Iris pigment epithelial cell (primary cell): ENCODE measurements at places on chromosomes 3 and 15.

GRCh38 chr3:64398006-64398405 is 172.7 kb upstream of the PRICKLE2 start:
- no peak for DNase-seq

- no peak for DNase-seq
Measured at GRCh38 chr15:35928847-35929246, 382.9 kb upstream of the DPH6 start.

DNA sequence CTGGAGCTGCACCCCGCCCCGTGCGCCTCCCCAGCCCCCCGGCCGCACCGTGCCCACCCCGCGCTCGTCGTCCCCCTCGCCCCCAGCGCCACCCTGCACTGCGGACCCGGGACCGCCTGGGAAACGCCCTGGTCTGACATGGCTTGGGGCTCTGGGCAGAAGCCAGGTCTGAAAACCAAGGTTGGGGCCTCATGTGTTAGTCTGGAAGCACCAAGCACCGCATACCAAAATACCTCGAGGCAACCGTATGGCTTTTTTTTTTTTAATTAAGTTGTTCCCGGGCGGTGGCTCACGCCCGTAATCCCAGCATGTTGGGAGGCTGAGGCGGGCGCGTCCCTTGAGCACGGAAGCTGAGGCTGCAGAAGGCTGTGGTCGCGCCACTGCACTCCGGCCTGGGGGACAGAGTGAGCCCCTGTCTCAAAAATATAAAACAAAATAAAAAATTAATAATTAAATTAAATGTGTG is 91.5 kb upstream of the CHD2 start:
- peak; percentile 79 for DNase-seq

- no peak for DNase-seq
Measured at GRCh38 chr15:39721893-39722292, 60.7 kb downstream of the FSIP1 start.

- peak; percentile 6 for DNase-seq
Measured at GRCh38 chr3:193301433-193301832, 60.4 kb downstream of the PLAAT1 start.

- no peak for DNase-seq
Measured at GRCh38 chr3:100706365-100706764, 2.9 kb upstream of the TFG start.

DNA sequence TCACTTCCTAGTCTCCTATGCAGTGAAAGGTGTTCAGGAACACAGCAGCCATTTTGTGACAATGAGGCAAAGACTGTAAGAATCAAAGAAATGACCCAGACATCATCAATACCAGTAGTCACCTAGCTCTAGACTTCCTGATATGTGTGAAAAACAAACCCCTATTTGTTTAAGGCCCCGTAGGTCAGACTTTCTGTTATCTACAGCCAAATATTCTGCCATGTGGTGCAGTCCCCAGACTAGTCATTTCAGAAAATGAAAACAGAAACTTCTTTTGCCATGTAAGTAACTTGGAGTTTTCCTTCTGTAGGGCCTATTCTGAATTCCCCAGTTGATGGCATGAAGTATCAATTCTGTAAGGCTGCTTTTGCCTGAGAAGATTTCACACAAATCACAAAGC is 181.7 kb upstream of the SNTN start:
- DNase-seq: no peak

GRCh38 chr3:46656778-46657556 is 36.5 kb downstream of the ALS2CL start:
- no peak for DNase-seq

DNA sequence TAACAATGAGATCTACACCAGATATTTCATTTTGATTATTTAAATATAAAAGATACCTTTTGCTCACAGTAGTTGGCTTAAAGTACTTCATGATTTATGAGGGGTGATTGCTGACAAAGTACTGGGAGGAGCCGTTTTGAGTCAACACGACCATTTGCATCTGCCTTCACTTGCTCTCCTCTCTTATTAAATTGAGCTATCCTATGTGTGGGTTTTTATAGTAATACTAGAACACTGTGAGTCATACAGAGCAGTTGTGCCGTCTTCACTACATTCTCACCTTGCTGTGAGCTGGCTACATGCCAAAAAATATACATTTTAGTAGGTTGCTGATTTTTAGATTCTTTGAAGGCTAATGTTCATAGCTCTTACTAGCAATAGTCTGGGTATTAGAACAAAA is 161.2 kb downstream of the ALCAM start:
- peak; percentile 58 for DNase-seq

- no peak for DNase-seq
Measured at GRCh38 chr15:67208396-67208795, 46.1 kb downstream of the AAGAB start.

- DNase-seq: no peak
Measured at GRCh38 chr3:9581742-9582141, 28.1 kb upstream of the LHFPL4 start.

DNA sequence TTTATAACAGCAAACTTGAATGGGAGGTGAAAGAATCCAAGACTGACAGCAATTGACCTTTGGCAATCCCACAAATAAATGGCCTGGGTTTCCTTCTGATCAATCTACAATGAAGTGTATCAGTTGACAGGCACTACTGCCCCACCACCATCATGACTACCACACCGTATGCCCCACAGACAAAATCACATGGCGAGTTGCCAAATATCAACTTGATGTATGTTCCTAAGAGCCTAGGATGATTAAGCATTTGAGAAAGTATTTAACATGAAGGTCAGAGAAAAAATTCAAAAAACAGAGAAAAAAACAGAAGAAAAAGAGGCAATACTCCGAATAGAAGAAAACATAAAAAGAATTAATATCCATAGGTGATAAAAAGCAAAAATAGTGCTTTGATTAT is 215.9 kb upstream of the STAC start:
- no peak for DNase-seq

DNA sequence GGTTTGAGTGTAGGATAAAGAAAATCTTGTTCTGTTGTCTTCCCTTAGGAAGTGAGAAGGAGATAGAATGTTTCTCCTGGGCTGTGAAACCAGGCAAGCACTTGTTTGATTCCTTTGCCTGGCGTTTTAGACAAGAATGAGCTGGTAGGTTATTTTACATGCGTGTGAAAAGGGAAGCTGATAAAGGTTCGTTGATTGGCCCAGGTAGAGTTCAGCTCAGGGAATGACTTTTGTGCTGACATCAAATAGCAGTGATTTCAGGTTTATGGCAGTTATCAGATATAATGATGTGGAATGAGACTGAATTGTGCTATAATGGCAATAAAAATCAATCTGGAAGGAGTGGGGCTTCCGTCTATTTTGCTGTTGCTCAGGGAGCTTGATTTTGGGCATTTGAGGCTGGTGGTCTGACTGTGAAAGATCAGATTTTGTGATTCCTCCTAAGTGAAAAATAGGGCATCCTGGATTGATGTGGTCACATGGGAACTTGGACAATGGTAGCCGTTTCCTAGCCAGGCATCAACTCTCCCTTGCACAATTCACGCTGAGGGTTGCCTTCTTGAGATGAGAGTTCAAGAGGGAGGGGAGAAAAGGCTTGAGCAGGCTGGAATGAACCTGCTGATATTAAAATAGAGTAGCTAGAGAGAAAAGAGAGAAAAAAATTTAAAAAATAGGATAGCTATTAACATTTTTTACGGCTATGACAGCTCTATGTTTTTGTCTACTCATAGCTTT is 388.9 kb downstream of the EDEM1 start:
- no peak for DNase-seq

DNA sequence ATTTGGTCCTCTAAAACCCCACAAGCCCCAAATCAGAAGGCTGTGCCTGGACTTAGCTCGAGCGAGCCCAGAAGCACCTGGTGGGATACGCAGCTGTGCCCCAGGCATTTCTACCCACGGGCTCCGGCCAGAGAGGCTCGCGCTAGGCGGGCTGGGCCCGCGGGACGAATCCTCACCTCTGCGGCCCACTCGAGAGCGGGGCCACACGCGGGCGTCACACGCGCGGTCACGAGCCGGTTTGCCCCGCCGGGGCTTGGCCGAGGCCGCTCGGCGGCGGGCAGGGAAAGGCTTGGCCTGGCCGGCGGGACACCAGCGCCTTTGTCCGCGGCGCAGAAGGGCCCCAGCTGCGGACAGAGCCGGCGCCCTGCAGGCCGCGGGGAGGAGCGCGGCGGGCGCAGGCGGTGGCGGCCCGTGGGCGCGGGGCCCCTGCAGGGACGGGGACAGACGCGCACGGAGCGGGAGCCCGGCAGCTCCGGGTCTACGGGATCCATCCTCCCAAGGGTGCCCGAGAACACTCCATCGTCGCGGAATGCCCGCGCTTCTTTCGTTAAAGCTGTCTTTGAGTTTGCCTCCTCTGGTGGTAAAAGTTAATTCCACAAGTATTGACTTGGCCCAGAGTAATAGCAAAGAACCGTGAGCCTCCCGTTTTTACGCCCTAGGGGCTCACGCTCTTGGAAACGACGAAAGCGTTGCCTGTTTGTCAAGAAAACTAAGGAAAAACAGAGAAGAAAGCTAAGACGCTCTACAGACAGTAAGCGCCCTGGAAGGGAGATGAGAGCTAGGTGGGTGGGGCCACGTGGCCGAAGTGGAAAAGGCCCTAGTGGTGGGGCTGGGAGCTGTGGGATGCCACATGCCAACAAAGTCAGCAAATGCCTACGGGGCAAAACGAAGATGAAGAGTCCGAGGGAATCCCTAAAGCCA is 26.4 kb downstream of the TYRO3 start:
- DNase-seq: peak; percentile 51

GRCh38 chr3:195896361-195897080 is 11.8 kb downstream of the TNK2 start:
- DNase-seq: peak; percentile 70

GRCh38 chr15:72175186-72176044 is 22.2 kb downstream of the GRAMD2A start:
- no peak for DNase-seq

- DNase-seq: no peak
Measured at GRCh38 chr3:101529816-101530685, 17.0 kb upstream of the SENP7 start.

DNA sequence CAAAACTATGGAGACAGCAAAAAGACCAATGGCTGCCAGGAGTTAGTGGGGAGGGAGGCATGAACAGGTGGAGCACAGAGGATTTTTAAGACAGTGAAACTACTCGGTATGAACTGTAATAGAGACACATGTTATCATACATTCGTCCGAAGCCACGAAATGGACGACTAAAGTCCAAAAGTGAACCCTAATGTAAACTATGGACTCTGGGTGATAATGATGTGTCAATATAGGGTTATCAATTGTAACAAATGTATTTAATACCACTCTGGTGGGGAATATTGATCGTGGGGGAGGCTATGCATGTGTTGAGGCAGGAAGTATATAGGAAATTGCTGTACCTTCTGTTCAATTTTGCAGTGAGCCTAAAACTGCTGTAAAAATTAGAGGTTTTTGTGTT is 107.0 kb downstream of the CPN2 start:
- DNase-seq: no peak

- no peak for DNase-seq
Measured at GRCh38 chr3:140219923-140220452, 285.0 kb downstream of the CLSTN2 start.

GRCh38 chr15:63573533-63573932 is 23.7 kb upstream of the FBXL22 start:
- peak; percentile 53 for DNase-seq

- no peak for DNase-seq
Measured at GRCh38 chr3:11198495-11198894, 44.2 kb downstream of the HRH1 start.

DNA sequence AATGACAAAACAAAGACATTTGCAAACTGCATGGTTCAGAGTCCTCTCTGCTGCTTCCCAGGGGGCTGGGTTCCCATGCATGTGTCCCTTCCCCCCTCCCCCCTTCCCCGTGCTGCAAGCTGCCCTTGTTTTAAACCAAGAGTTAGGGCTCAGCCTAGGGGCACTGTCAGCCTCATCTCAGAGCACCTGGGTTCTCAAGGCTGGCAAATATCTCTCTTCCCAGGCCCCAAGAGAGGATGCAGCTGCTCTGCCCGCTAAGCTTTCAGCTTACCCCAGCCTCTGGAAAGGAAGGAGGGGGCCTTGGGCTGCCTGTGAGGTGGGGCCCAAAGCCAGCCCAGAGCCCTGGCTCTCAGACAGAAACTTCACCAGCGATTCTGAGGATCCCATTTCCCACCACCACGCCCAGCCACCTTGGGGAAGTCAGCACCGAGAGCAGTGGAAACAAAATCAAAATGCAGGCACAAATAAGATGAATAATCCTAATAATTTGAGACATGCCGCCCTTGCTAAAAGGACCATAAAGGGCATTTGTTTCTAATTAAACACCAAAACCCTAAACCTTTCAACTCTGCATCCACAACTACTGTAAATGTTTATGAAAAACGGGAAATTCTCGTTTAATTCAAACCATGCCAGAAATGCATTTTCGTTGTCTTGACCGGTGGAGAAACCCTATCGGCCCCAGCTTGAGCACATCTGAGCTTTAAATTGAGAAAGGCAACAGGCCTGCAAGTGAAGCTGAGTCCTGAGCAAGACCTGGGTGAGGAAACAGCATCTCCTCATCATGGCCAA is 67.7 kb upstream of the WNT5A start:
- DNase-seq: no peak

DNA sequence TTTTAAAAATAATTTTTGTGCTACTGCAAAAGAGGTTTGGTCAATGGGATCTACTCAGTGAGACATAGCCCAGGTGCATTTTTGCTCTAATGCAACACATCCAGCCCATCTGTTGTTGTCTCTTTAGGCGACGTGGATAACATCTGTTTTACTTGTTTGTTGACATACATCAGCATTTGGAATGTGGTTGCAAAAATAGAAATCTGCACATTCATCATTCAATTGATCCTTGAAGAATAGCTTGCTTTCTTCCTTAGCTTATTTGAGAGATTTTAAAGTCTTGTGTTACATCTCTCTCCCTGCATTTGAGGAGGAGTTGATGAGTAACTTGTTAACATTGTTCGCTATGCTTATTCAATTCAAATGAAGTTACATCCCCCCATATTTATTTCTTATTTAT is 1202.3 kb downstream of the NSUN3 start:
- no peak for DNase-seq

- DNase-seq: peak; percentile 96
Measured at GRCh38 chr15:35624881-35625280, 78.9 kb upstream of the DPH6 start.

- DNase-seq: peak; percentile 72
Measured at GRCh38 chr3:81425198-81425868, 336.1 kb downstream of the GBE1 start.

DNA sequence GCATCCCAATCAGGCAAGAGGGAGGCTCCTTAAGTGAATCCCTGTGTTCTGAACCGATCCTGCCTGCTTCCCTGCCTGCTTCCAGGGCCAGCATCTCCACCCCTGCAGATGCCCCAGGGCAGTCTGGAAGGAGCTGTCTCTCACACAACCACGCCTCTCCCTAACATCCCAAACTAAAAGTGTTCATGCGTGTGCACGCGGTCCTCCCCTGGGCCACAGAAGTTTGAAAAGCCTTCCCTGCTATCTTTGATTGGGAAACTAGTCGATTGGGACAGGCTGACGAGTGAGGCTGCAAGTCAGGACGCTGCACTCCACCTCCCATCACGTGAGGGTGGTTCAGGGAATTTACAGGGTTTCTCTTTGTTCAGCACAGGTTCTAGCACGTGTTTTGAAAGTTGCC is 340.9 kb upstream of the ICE2 start:
- no peak for DNase-seq

DNA sequence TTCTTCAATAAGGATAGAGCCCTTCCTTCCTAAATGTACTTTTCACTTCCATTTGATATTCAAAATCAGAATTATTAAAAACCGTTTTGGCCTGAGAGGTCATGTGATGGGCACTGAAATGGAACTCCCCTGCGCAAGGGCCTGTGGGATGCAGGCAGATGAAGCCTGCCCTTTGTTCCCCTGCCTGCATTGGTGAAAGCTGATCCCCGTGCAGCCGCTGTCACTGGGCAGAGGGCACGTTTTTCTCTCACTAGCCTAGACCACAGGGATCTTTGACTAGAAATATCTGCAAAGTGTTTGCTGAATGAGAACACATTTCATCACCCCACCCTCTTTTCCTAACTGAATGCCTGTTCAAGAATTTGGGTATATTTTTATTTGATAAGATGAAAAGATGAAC is 74.9 kb downstream of the TIPARP start:
- no peak for DNase-seq
